ENCODE measurements at places on chromosomes 4 and X. TPM values are rescaled to one million over a fixed set of nuclear protein-coding genes. Genes with fewer than 3 reads are reported as not detected.

DNA sequence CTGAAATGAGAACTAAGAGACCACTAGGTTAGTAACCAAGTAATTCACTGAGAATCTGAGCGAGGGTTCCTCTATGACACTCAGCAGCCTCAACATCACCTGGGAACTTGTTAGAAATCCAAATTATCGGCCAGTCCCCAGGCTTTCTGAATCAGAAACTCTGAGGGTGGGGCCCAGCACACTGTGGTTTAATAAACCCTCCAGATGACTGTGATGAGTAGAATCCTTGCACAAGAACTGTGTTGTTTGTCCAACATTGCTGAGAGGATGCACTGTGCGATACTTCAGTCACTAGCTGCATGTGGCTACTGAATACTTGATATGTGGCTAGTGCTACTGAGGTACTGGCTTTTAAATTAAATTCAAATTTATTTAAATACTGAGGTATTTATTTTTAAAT lies 243.9 kb downstream of the MAML3 start:
- DNase-seq, result no peak

- no peak for DNase-seq
These were observed 93.8 kb downstream of the APBB2 start for GRCh38 chr4:41120297-41121217.

- DNase-seq, result no peak
These were observed 216.0 kb downstream of the GRID2 start for GRCh38 chr4:92519727-92520126.

- no peak for DNase-seq
These were observed 20.5 kb downstream of the TRMT44 start for GRCh38 chr4:8461086-8461485.

GRCh38 chrX:135384161-135384836 lies 37.4 kb upstream of the SMIM10L2A start:
- no peak for DNase-seq

- DNase-seq, result no peak
These were observed 108.0 kb upstream of the PDE5A start for GRCh38 chr4:119736559-119736958.

GRCh38 chrX:102720237-102721168 lies at the start of gene GPRASP3:
GPRASP3 (plus strand) TSS chrX:102720743; CDS start chrX:102748996, 28,253 bp downstream.
- DNase-seq, result peak; percentile 79

DNA sequence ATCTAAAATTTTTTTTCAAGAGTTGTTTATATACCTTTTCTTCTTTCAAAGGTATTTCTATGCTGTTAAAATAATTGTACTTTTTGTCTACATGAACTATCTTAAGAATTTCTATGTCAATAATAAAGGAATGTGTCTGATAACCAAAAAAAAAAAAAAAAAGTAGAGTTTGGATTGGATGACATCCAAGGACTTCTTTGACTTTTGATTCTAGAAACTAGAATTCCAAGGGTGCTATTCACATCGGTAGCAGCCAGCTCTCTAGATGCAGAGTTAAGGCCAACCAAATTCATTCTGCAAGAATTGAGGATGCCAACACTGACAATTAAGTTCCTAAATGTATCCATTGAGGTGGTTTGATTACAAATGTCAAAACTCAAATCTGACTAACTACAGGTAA lies 42.0 kb upstream of the PRKG2 start:
- DNase-seq, result no peak

- peak; percentile 74 for DNase-seq
These were observed 626 bp upstream of the FRAS1 start for GRCh38 chr4:78056265-78057129.

DNA sequence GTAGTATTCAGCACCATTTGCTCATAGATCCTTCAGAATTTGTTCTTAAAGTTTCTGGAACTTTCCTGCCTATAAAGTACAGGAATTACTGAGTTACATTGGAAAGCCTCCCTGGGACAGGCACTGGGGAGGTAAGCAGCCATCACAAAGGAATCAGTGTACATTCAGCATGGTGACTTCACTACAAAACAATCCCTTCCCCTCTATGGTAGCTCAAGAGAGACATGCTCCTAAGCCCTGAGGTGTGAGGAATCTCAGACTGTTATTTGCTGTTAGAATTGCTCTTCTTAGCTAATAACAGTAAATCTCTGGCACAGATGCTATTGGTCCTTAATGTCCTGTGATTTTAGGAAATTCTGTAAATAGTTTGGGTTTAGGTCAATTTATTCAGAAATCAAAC lies 1898.0 kb upstream of the PCDH7 start:
- no peak for DNase-seq

DNA sequence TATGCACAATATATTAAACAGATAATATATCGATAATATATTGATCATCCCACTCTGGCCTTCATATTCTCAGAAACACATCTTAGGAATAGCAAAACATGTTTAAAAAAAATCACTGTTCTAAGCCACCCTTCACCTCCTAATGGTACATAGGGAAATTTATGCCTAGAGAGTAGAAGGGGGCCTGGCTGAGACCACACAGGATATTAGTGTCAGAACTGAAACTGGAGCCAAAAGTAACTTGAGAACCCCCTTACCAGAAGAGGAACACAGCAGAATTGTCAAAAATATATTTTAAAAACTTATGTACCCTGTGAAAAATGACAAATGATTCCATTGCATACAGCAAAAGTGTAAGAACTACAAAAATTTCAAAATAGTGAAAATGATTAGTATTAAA lies 173.1 kb downstream of the VSIG4 start:
- no peak for DNase-seq

- no peak for DNase-seq
These were observed 167.8 kb downstream of the ZNF330 start for GRCh38 chr4:141388481-141388880.

GRCh38 chrX:40171513-40172400 lies 74.0 kb upstream of the BCOR start:
- DNase-seq, result peak; percentile 24

- no peak for DNase-seq
These were observed 186.4 kb upstream of the GALNT7 start for GRCh38 chr4:172982151-172982590.

DNA sequence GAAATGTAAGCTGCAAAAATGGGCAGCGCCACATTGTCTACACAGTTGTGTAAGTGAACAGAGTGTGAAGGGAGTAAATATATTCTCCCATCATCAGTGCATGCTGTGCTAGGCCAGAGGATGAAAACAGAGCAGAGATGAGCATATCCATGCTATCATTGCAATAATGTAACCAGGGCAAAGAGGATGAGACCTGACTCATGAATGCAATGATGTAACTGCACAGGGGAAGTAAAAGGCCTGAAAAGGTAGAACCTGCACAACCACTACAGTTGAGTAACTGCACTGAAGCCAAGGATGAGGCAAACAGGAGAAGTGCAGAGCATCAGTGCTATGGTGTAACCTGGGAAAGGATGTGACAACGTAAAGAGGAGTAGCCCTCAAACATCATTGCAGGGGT lies 220.4 kb upstream of the FAM47C start:
- no peak for DNase-seq

- DNase-seq, result no peak
These were observed 5.9 kb downstream of the HGFAC start for GRCh38 chr4:3447431-3448395.

The MUC7 gene
- not detected for total RNA-seq

GRCh38 chrX:48025561-48025960 lies 18.8 kb downstream of the SPACA5 start:
- DNase-seq, result peak; percentile 28

The DCHS2 gene
- 1.5 TPM for total RNA-seq

DNA sequence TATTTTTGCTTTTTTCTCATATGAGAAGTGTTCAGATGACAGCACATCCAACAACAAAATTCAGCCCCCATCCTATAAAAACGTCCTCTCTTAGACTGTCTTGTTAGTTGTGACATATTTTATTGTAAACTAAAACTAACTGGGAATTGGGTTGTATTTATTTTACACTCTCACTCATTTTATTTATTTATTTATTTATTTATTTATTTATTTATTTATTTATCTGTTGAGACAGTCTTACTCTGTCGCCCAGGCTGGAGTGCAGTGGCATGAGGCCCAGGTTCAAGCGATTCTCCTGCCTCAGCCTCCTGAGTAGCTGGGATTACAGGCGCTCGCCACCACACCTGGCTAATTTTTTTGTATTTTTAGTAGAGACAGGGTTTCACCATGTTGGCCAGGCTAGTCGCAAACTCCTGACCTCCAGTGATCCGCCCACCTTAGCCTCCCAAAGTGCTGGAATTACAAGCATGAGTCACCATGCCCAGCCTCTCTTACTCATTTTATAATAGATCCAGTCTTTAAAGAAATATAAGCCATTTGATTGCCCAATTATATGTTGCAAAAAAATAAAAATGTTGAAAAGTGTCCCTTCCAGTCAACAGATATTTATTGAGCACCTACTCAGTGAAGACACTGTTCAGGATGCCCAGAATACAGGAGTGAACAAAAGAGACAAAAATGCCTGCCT lies 44.6 kb downstream of the PALLD start:
- DNase-seq, result no peak

DNA sequence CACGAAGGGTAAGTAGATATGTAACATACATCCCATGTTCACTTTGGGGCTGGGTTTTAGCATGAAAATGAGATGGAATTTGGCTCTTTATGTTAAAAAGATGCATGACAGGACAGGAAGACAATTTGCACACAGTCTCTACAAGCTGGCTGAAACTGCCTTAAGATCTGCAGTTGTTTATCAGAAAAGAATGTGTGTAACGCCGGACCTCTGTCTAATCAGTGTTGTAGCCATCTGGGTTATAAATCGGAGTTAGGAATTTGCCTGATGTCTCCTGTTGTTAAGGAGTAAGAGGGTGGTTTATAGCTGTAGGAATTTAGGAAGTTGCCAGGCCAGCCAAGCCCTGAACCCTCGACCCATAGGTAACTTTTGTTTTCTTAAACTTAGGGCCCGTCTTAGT lies 562.9 kb upstream of the FAT1 start:
- DNase-seq, result no peak

DNA sequence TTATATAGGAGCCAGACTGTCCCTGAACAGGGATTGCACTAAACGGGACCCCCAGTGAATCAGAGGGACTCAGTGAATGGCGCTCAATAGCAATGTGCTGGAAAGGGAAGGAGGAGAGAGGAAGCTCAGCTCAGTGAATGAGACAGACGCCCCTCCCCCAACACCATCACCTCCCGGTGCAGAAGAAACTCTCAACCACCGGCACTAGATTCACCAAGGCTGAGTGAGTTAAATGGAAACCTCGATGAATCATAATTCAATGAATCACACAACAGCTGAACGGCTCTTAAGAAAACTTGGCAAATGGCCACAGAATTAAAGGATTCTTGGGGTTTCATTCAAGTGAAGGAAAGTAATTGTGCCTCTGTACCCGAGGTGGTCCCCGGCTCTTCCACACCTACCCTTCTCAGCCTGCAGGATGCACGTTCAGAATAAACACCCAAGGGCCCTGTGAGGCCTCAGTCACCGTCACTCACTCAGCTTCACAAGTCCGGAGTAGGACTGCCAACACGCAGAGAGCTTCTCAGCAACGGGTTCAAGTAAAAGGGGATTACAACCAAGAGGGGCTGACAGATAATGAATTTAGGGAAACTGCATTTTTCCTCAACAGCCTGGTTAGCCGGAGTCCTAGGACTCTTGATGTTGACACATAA lies 29.3 kb downstream of the CRMP1 start:
- no peak for DNase-seq

The CPLX1 gene
- total RNA-seq, result 2.7 TPM

DNA sequence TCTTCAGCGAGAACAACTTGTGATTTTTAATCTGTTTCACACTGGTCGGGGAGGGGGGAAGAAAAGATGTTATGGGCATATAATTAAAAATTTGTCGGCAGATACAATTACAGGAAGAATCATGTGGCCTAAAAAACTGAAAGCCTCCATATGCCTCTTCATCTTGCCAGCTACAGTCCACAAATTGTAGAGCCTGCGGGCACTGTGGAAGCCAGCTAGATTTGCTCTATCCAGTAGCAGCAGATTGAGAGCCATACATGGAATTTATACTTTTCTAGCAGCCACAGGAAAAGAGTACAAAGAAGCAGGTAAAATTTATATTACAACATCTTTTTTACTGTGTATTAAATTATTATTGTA lies 147.3 kb downstream of the TBL1X start:
- DNase-seq, result no peak

The TBC1D9 gene
- total RNA-seq, result 10.7 TPM

- no peak for DNase-seq
These were observed 55.4 kb upstream of the TBC1D14 start for GRCh38 chr4:6854098-6854744.

GRCh38 chrX:8044947-8045346 lies 117.7 kb upstream of the PNPLA4 start:
- DNase-seq, result no peak

DNA sequence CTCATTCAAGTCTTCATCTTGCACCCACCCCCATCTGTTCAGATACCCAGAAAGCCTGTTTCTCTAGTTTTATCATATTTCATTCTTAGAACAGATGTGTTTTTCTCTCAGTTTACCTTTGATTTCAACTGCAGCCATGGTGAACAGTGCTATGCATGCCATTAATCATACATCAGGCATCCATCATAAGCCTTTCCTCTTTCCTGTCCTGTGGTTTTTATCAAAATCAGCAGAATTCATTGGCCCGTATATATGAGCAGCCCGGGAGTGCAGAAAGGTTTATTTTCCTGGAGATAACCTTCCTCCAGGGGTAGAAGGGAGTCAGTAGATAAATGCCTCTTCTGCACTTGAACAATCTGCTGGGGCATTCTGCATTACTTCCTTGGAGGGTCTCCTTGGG lies 65.7 kb downstream of the IL21 start:
- DNase-seq, result no peak

DNA sequence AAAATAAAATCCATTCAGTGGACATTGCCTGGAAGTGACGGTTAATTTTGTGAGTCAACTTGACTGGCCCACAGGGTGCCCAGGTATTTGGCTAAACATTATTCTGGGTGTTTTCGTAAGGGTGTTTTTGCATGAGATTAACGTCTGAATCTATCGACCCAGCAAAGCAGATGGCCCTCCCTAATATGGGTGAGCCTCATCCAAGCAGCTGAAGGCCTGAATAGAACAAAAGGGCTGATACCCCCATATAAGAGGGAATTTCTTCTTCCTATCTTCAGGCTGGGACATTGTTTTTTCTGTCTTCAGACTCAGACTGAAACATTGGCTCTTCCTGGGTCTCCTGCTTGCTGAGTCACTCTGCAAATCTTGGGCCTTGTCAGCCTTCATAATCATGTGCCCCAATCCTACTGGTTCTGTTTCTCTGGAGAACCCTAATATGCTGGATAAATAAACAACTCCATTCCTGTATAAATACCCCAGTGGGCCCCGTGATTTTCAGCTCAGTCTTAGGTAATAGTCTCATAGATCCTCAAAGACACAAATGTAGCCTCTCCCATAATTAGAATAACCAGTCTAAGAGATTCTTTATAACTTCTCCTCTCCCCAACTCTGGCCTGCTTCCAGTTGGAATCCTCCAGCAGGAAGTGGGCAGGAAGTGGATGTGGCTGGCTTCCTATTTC lies 33.1 kb upstream of the DDX3X start:
- no peak for DNase-seq

DNA sequence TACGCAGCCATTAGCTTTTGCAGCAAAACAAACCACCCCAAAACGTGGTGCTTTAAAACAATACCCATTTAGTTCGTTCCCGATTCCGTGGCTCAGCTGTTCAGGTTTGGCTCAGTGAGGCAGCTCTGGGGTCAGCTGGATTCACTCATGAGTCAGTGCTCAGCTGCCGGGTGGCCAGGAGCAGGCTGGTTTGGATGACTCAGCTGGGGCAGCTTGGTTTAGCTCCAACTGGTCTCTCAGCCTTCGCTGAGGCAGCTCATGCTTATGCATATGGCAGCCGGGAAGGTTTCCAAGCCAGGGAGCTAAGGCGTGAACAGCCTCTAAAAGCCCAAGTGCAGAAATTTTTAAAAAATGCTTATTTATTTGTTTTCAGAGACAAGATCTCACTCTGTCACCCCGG lies 13.3 kb upstream of the CD99 start:
- peak; percentile 82 for DNase-seq

Data from left colon (tissue), 2 donors.